ENCODE measurements at places on chromosomes 13 and 19. TPM values are rescaled to one million over a fixed set of nuclear protein-coding genes. Genes with fewer than 3 reads are reported as not detected.
A peak's percentile ranks its signal among the peaks of the same experiment; 100 is the strongest.

Gene VAV1
- 107 TPM for total RNA-seq

Gene BCKDHA
- total RNA-seq: 27.1 TPM

Gene FGF21
- total RNA-seq: not detected

Gene MATK
- total RNA-seq: 15.9 TPM

Gene AMH
- total RNA-seq: 7.6 TPM

Gene DHRS12
- total RNA-seq: 5.0 TPM

GRCh38 chr13:59494151-59494550, 669.6 kb downstream of the DIAPH3 start:
- H3K27me3 ChIP-seq: no peaks in the 10 kb centered on the region
- no peaks in the 10 kb centered on the region for H3K36me3 ChIP-seq
- H3K4me1 ChIP-seq: no peaks in the 10 kb centered on the region
- no peak overlapping the region for H3K27ac ChIP-seq
- DNase-seq: no peak
- H3K4me3 ChIP-seq: no peak overlapping the region

- peaks cover 36% of the 10 kb centered on the region for H3K36me3 ChIP-seq
- no peak overlapping the region for H3K4me3 ChIP-seq
- DNase-seq: no peak
- no peaks in the 10 kb centered on the region for H3K27me3 ChIP-seq
- H3K4me1 ChIP-seq: peaks cover 13% of the 10 kb centered on the region
Observed at GRCh38 chr13:21426238-21426637, 32.9 kb downstream of the ZDHHC20 start.

DNA sequence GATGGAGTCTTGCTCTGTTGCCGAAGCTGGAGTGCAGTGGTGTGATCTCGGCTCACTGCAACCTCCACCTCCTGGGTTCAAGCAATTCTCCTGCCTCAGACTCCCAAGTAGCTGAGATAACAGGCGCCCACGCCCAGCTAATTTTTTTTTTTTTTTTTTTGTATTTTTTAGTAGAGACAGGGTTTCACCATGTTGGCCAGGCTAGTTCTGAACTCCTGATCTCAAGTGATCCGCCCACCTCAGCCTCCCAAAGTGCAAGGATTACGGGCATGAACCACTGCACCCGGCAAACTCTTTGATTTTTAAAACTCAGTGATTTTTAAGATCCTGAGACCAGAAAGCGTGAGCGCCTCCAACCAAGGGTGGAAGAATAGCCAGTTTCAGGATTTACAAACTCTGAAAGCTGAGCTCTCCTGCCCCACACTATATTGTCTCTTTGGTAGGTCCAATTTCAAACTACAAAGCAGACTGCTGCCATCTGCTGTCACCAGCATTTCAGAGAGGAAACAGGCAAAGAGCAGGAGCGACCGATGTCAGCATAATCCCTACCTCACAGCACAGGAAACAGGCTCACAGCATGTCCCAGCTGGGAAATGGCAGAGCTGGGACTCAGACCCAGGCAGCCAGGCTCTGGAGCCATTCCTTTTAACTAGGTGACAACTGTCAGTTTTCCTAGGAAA, 9.2 kb downstream of the NOSIP start:
- peaks cover 22% of the 10 kb centered on the region for H3K36me3 ChIP-seq
- peaks cover 64% of the 10 kb centered on the region for H3K4me1 ChIP-seq
- H3K27ac ChIP-seq: peak overlapping the region; percentile 48
- DNase-seq: peak; percentile 63
- H3K4me3 ChIP-seq: no peak overlapping the region

DNA sequence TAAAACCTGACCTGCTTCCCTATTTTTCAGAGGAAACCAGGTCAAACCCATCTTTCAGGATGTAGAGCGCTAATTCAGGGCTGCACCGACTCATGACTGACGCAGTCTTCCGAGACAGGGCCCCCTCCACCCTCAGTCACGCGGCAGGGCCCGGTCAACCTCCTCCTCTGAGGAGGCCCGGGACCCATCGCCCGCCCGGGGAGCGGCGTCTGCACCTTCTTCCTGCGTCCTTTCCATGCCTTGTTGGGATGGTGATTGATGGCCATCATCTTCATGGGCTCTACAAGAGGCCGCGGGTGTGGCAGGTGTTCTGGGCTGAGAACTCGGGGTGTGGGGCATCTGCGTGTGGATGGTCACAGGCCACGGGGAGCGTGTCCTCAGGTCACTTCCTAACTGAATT, 26.0 kb downstream of the GRTP1 start:
- H3K27ac ChIP-seq: no peak overlapping the region
- no peaks in the 10 kb centered on the region for H3K4me1 ChIP-seq
- DNase-seq: no peak
- peaks cover 2% of the 10 kb centered on the region for H3K27me3 ChIP-seq

DNA sequence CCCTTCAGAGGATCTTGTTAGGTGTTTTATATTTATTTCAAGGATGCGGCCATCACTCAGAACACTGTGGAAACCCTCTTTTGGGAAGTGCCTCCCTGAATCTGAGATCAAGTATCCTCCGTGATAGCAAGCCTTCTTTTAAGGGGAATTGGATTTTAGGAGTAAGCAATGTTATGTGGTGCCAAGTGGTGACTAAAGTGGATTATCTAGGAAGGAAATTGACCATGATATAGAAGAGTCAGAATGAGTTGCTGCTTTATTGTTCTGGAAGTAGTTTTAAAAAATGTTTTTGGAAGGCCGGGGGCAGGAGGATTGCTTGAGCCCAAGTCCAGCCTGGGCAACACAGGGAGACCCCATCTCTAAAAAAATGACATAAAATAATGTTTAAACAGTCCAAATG, 6.7 kb downstream of the ERCC5 start:
- no peak for DNase-seq
- no peak overlapping the region for H3K27ac ChIP-seq
- H3K36me3 ChIP-seq: peaks cover 47% of the 10 kb centered on the region
- no peak overlapping the region for H3K4me3 ChIP-seq
- no peaks in the 10 kb centered on the region for H3K27me3 ChIP-seq
- peaks cover 41% of the 10 kb centered on the region for H3K4me1 ChIP-seq

- H3K4me3 ChIP-seq: no peak overlapping the region
- no peak for DNase-seq
- peaks cover 9% of the 10 kb centered on the region for H3K27me3 ChIP-seq
Observed at GRCh38 chr13:51929699-51930098, 67.9 kb downstream of the CCDC70 start.

- H3K4me1 ChIP-seq: no peaks in the 10 kb centered on the region
- no peaks in the 10 kb centered on the region for H3K27me3 ChIP-seq
- H3K4me3 ChIP-seq: no peak overlapping the region
- no peaks in the 10 kb centered on the region for H3K36me3 ChIP-seq
Observed at GRCh38 chr13:56736966-56737365, 403.8 kb upstream of the PRR20A start.

GRCh38 chr13:24271601-24272451, 37.6 kb upstream of the C1QTNF9 start:
- peak; percentile 74 for DNase-seq
- peaks cover 45% of the 10 kb centered on the region for H3K36me3 ChIP-seq
- H3K27ac ChIP-seq: peak overlapping the region; percentile 97
- peaks cover 2% of the 10 kb centered on the region for H3K27me3 ChIP-seq
- peak overlapping the region; percentile 86 for H3K4me3 ChIP-seq

GRCh38 chr19:39448271-39448670, 2.9 kb downstream of the SUPT5H start:
- H3K36me3 ChIP-seq: peaks cover 59% of the 10 kb centered on the region
- no peaks in the 10 kb centered on the region for H3K27me3 ChIP-seq
- H3K27ac ChIP-seq: peak overlapping the region; percentile 94

DNA sequence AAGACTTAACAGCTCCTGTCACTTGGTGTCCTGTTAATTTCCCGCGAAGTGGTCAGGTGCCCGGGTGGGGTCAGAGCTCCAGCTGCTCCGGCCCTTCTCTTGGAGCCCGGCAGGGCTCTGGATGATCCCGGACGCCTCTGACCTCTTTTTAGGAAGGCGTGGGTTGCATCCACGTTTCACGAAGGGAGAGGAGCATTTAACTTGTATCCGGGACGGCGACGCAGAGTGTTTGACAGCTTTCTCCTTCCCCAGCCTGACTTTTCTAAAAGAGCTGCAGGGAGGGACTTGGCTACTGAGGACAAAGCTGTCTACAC, 656 bp downstream of the ZNF155 start:
- no peaks in the 10 kb centered on the region for H3K27me3 ChIP-seq
- peak overlapping the region; percentile 97 for H3K4me3 ChIP-seq
- H3K27ac ChIP-seq: peak overlapping the region; percentile 86

GRCh38 chr13:40375489-40376171, 290.8 kb downstream of the FOXO1 start:
- DNase-seq: no peak
- H3K36me3 ChIP-seq: peaks cover 9% of the 10 kb centered on the region
- no peak overlapping the region for H3K27ac ChIP-seq
- no peak overlapping the region for H3K4me3 ChIP-seq
- H3K4me1 ChIP-seq: peaks cover 30% of the 10 kb centered on the region

DNA sequence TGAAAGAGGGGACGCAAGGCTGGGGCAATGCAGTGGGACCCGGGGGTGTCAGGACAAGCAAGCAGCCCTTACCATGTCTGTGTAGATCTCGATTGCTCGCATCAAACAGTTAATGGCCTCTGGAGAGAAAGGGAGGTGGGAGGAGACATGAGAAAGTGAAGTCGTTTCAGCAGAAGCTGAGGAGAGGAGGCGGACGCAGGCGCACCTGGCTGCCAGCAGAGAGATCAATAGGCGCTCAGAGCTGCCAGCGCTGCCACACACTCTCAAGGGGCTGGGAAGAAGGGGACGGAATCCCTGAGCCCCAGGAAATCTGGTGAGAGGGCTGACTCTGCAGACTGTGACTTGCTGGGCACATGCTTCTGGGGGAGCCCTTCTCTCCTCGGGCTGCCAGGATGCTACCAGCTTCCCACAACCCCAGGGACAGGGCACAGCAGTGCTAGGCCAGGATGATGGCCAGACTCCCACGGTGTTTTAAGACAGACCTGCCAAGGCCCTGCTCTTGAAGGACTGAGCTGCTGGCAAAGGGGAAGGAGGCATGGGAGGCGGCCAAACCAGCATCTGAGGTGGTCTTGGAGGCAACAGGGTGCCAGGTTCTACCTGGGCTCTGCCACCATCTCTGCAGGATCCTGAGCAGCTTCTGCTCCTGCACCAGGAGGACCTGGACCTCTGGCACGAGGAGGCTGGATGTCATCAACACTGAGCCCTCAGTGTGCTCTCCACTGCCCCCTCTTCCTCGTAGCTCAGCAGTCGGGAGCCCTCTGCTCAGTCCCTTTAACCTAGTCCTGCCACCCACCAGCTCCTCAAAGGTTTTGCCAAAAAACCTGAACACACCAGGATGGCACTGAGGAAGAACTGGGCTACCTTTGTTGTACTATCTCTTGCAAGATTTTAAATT, 11.7 kb upstream of the KPTN start:
- no peak overlapping the region for H3K4me3 ChIP-seq
- no peaks in the 10 kb centered on the region for H3K27me3 ChIP-seq
- H3K4me1 ChIP-seq: no peaks in the 10 kb centered on the region
- DNase-seq: no peak
- no peak overlapping the region for H3K27ac ChIP-seq

Measured in activated CD4-positive, alpha-beta memory T cell treated with anti-CD3 and anti-CD28 coated beads, Interleukin-2, amount 10 ng/mL, durations not matched to agents 7 days and 5 days (primary cell).